Liver (tissue), 10 donors: ENCODE measurements at places on chromosomes 7 and 10.
A peak's percentile ranks its signal among the peaks of the same experiment; 100 is the strongest.

- DNase-seq: no peak
These were observed 123.6 kb downstream of the TCERG1L start for GRCh38 chr10:131187926-131188325.

GRCh38 chr10:75540357-75540966, 109.0 kb downstream of the LRMDA start:
- no peak for DNase-seq

DNA sequence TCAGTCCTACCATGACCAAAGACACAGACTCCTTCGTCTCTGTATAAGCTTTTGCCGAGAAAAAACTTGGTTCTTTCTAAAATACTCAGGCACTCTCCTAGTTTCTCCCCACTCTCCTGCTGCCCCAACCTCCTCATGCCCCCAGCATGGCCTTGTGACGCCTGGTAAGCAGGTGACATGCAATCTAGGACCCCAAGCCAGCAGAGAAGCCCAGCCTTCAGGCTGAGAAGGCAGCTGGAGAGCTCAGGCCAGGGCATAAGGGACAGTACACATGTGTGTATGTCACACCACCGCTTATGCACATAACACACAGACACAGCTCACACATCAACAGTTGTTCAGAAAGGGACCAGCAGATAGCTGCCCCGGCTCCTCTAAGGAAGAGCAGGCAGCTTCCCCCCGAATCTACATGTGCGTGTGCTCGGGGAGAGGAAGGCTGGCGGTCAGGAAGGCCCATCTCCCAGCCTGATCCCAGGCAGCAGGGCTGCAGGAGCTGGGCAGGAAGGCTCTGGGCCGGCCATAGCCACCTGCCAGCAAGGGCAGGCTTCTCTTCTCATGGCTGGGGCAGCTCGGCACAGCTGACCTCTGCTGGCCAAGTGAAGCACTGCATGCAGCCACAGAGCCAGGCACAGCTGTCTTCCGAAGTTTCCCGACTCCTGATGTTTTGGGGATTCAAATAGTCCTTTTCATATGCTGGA, 8.5 kb downstream of the DDX56 start:
- DNase-seq: peak; percentile 81

- no peak for DNase-seq
These were observed 283.8 kb downstream of the GATA3 start for GRCh38 chr10:8338177-8338766.

GRCh38 chr7:3089493-3089892, 45.8 kb upstream of the CARD11 start:
- DNase-seq: no peak

- DNase-seq: no peak
These were observed 1241.7 kb downstream of the REEP3 start for GRCh38 chr10:64762861-64763260.

- no peak for DNase-seq
These were observed 175.1 kb downstream of the CXCL12 start for GRCh38 chr10:44209811-44210210.
